ENCODE measurements at places on chromosomes 5 and 9.

- DNase-seq = no peak
Observed at GRCh38 chr5:31585895-31586270, 53.0 kb upstream of the PDZD2 start.

DNA sequence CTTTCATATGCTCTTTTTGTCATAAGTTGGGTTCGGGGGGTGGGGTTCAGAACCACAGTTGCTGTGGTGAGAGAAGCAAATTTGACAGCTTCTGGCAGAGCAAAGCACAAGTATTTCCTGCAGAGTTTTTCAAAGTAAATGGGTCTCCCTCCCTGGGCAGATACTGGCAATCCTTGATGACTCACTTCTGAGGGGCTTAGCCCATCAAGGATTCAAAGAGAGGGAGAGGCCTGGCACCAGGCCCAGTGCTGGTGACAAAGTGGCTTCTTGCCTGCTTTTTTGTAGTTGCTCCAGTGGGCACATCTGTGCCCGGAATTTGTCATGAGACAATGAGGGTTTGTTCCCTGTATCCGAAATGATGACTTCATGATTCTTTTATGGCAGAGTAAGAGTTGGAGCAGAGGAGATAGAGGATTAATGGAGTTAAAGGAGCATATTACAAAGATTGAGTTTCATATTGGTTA, 46.6 kb upstream of the TNC start:
- DNase-seq = peak; percentile 79

DNA sequence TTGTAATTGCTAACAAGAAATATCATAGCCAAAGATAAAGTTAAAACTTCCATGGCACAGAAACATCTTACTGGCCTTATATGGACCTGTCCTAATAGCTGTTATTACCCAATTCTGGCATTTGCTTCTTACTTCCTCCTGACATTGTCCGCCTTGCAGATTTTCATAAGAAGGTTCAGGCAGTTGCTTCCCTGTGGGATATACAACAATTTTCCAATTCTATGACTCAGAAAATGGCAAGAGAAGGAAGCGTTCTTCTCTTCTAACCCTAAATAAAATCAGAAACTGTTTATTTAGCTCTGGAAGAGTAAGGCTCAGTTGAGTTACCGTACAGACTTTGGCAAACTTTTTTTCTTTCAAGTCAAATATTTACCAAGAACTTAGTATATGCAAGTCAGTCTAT, 1.7 kb downstream of the PRKAA1 start:
- no peak for DNase-seq

- DNase-seq = no peak
Observed at GRCh38 chr5:150638053-150638444, 2.4 kb upstream of the SYNPO start.

- DNase-seq = no peak
Observed at GRCh38 chr9:4328723-4329122, 28.9 kb upstream of the GLIS3 start.

DNA sequence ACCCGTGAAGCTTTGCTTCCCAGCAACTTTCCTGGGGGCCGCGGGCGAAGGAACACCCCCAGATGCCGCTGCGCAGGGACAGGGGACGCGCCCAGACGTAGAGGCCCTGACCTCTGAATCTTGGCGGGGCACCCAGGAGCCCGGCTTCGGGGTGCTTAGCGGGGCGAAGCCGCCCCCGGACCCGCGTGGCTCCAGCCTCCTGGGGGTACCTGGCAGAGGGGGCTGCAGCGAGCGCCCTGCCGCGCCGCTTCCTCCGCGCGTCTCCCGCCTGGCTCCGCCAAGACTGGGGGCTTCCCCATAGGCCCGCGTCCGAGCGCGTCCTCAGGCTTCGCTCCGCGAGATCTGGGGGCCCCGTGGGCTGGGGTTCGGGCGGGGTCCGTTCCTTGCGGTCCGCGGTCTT, 23.0 kb upstream of the ZNF782 start:
- DNase-seq = no peak

GRCh38 chr5:67465537-67466207, 269.1 kb upstream of the CD180 start:
- no peak for DNase-seq

All from right hindlimb (tissue), 1 donor.